ENCODE measurements at places on chromosomes 3 and 15.
A peak's percentile ranks its signal among the peaks of the same experiment; 100 is the strongest.

DNA sequence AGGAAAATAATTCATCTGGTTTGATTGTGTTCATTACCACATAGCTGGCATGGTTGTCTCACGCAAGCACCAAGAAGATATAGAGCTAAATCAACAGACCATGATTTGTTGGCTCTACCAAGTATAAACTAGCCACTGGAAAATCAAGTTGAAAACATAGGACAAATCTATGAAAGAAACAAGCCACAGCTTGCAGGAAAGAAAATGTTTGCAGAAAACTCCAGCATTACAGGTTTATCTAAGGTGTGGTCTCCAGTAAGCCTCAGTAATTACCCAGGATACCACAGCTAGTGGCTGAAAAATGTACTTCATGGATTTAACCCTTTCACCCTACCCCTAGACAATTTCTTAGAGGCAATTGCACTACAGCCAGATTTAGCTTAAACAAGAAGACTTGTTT is 340.6 kb downstream of the SOX2 start:
- DNase-seq = no peak

- DNase-seq = no peak
Observed at GRCh38 chr3:129112308-129113052, 9.1 kb downstream of the RAB43 start.

DNA sequence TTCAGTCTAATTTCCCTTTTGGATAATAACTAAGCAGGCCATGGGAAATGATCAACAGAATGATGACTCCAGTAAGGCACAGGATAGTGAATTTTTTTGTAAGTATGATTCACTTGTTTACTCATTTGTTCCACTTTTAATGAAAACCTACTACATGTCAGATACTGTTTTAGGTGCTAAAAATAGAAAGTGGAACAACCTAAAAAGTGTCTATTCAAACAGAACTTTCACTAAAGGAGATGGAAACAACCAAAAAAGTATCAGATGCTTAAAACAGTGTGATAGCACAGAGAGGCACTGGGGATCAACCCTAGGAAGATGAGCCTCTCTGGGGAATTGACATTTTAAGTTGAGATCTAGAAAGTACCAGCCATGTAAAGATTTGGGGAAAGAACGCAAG is 11.1 kb downstream of the RYK start:
- DNase-seq = no peak

DNA sequence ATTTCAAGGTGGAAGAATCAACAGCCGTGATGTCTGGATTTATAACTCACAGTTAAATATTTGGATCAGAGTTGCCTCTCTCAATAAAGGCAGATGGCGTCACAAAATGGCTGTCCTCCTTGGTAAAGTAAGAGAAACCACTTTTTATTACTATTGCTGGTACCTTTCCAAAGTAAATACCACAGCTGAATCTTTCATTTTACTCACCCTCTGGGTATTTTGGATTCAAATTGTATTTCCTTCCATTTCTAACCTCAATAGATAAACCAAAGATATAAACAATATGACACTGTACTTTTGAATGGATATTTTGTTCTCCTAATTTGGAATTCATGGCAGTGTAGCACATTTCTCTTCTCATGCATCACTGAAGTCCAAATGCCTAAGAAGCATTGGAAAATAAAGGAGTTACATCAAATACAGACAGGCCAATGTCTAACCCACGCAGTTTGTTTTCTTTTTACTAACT is 29.5 kb downstream of the KLHL24 start:
- peak; percentile 94 for DNase-seq

- DNase-seq = no peak
Observed at GRCh38 chr3:105758451-105758850, 110.4 kb downstream of the CBLB start.

DNA sequence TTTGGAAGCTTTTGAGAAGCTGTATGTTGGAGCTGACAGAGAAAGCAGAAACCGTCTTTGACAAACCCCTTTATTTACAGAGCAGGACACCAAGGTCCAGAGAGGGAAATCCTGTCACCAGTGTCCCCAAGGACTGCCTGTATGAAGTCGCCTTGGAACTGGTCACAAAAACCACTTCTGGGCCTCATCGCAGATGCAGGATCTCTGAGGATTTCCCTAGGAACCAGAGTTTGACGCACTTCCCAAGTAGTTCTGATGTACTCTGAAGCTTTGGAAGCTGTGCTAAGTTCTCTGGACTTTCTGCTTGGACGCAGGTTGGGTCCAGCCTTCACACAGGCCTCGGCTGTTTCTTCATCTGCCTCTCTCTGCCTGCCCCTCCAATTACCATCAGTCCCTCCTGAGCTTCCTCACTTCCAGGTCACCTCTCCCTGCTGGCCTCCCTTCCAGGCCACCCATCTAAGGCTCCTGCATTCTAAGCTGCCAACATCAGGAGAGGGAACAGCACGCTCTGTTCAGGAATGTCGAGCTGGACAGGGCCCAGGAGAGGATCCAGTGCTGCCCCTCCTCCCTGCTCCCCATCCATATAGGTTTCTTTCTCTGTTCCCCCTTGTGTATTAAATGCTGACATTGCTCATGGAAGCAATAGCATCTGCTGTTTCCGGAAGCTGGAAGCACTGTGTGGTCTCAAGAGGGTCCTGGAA is 270.8 kb downstream of the OPA1 start:
- no peak for DNase-seq

- DNase-seq = no peak
Observed at GRCh38 chr3:3165241-3165640, 14.2 kb downstream of the CRBN start.

- DNase-seq = no peak
Observed at GRCh38 chr3:78863306-78864203, 904.2 kb downstream of the ROBO1 start.

GRCh38 chr3:55558316-55558715 is 71.2 kb upstream of the WNT5A start:
- DNase-seq = peak; percentile 21

- no peak for DNase-seq
Observed at GRCh38 chr3:178841011-178841410, 230.6 kb downstream of the ZMAT3 start.

Measured in BJ (cell line).